CD4-positive, alpha-beta memory T cell (primary cell): ENCODE measurements at places on chromosomes 3 and 15.

- no peak for DNase-seq
These were observed 36.6 kb upstream of the ALDH1A3 start for GRCh38 chr15:100842756-100843730.

DNA sequence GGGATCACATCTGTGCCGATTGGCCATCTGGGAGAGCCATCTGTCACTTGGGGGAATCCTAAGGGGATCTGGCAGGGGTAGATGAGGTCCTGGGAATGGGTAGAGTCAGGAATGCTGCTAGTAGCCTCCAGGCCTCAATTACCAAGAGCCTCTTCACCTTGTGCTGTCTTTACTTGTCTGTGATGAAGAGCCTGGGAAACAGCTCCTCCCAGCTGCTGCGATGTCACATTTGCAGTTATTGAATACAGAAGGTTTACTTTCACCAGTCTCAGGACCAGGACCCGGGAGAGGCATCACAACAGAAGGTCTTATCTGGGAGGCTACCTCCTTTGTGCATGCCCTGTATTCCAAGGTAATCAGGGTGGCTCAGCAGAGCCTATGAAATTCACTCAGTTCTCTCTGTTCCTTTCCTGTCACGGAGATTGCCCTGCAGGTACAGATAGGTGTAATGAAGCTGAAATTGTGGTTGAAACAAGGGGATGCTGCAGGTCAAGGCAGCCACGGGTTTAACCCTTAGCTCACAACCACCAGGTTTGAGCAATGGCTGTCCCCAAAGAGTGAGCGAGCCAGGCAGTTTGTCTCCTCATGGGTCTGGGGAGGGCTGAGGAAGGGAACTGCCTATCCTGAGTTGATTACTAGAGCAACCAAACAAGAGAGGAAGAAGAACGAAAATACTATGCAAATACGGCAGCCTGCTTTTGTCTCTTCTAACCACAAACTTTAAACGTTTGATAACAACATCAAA is 298.9 kb upstream of the RORA start:
- no peak for DNase-seq

- DNase-seq: no peak
These were observed 6.1 kb downstream of the RNU5B-1 start for GRCh38 chr15:65310431-65311137.

DNA sequence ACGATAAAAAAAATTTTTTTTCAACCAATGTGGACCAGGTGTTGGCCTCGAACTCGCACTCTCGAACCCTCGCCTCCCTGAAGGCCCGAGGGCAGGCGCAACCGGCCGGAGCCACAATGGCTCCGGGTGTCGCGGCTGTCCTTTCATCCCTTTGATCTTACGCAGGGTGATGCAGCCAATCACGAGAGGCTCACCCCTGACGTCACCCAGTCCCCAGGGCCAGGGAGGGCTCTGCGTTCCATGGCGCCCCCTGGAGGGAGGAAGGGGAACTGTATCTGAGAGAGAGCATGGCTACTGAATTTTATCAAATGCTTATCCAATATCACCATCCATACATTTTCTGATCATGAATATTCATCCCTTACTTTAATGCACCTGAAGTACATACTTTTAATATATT is 15.4 kb upstream of the GMNC start:
- no peak for DNase-seq

DNA sequence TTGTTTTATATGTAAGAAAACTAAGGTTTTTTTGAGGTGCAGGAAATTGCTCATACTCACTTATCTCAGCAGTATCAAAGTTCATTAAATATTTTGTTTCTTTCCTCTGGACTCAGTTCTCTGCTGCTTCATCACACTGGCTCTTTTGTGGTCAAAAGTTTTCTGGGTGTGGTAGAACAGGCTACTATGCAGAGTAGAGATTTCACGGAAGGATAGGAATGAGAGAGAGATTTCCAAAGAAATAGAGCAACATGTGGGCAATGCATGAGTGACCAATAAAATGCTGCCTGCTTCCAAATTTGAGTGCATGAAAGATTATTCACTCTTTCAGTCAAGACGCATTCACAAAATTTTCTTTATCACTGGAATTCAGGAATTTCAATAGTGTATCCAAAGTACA is 577.3 kb upstream of the SEMA6D start:
- no peak for DNase-seq

DNA sequence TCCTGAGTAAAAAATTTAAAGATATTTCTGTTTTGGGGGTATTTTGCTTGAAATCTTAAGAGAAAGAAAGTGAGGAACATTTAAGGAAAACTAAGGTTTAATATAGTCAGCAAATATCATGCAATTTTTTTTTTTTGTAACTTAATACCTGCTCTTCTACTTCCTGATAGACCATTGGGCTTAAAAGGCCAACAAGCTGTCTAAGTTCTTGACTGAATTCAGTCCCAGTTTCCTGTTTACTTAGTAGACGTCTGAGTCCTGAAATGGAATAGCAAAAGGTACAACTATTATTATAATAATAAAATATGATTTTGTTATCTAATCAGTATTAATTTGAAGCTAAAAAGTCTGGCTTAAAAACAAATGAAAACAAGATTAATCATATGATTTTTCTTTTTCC is 37.9 kb downstream of the IQCB1 start:
- no peak for DNase-seq

GRCh38 chr3:159855599-159856346 is 132.9 kb upstream of the IL12A start:
- no peak for DNase-seq
